ENCODE measurements at places on chromosomes 11 and 22.

DNA sequence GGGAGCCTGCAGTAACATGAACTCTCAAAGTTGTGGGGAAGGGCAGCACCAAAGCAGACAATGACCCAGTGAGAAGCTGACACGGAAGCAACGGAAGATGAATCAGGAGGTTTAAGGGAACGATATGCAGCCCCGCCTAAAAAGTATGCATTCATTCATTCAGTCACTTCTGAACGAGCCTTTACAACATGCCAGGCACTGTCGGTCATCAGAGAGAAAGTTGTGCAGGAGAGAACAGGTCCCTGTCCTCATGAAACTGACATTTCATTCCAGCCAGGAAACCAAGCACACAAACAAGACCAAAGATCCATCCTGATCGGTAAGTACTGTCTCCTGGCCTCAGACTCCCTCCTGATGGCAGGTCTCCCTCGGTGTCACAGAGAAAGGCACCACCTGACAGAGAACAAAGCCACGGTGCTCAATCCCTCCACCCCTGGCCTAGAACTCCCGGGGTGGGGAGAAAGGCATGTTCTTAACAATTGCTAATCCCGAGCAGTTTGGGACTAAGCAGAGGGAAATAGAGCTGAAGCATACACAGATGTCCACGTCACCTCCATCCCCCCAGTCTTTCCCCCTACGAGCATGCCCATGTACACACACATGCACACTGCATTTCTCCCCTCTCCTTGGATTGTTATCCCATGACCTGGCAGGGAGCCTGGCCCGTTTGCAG lies 49.3 kb downstream of the LRFN4 start:
- no peak for DNase-seq

- no peak for DNase-seq
These were observed 409.5 kb downstream of the MIAT start for GRCh38 chr22:27066856-27067255.

DNA sequence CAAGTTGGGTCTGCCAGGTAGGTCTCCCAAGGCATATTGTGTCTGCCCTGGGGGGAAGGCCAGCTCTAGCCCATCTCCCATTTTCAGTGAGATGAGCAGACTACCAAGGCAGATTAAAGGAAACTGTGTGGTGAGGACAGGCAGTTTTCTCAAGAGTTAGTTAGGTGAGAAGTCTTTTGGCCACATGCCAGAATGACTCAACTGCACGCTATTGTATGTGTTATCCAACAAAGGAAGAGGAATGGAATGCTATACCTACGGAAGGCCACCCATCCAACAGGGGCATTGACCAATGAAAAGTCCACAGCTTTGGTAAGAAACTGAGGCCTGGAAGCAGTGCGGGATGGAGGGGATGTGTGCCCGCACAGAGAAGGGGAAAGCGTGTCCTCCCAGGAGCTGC lies 941.7 kb downstream of the NTM start:
- DNase-seq: no peak

- peak; percentile 87 for DNase-seq
These were observed 1.5 kb downstream of the LMF2 start for GRCh38 chr22:50505776-50506610.

GRCh38 chr11:122024278-122024677 lies 91.7 kb downstream of the BLID start:
- DNase-seq: no peak
